Stimulated activated CD8-positive, alpha-beta memory T cell treated with anti-CD3 and anti-CD28 coated beads, Interleukin-4, amount 100 ng/mL, for 1 hour (primary cell): ENCODE measurements at places on chromosomes 3 and 15.

DNA sequence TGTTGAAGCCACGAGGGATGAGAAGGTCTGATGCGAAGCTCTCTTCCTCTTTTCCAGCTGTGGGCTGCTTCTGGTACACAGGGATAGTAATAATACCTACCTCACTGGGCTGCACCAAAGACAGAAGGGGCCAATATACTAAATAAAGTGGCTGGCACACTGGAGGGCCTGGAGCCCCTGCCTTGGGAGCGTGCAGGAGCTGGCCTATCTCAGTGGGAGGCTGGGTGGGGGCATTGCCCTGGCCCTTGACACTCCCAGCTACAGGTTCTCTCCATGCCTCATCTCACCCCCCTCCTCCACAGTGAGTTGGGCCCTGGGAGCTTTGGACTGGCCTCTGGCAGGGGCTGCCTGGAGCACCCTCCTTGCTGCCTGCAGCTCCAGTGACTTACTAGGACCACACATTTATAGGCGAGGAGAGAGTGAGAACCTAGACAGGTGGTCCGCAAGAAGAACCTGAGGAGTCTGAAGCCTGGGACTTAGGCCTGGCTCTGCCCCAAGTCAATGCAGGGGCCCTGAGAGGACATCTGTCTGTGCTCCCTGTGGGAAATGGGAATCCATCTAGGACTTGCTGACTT, 1.6 kb downstream of the NOX5 start:
- DNase-seq = no peak

GRCh38 chr3:126663750-126664149, 8.8 kb upstream of the TXNRD3 start:
- no peak for DNase-seq

- DNase-seq = no peak
Measured at GRCh38 chr3:123733805-123734526, 149.1 kb upstream of the HACD2 start.

GRCh38 chr3:18126772-18127171, 298.4 kb downstream of the SATB1 start:
- no peak for DNase-seq

GRCh38 chr15:37537802-37538201, 396.6 kb upstream of the TMCO5A start:
- DNase-seq = no peak

- DNase-seq = no peak
Measured at GRCh38 chr3:9101286-9101685, 138.0 kb upstream of the RAD18 start.

DNA sequence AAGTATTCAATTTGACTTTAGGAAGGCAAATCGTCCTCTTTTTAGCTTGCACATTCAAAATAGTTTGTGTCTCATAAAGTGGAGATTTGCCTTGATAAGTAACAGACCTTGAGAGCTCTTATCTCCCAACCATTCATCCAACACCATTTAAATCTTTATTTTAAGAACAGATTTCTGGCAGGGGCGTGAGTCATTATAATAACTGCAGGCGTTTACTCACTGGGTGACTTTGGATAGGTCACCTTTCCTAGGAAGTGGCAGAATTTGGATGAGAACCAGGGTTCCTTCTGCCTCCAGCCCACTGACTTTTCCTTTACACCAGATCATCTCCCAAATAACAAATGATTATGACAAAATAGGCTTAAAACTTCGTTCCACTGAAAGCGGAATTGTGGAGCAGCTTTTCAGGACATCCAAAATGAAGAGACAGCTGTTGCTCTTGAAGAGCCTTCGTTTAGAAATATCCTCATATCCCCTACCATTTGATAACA, 5.0 kb downstream of the LMCD1 start:
- DNase-seq = no peak

- DNase-seq = no peak
Measured at GRCh38 chr3:34056951-34057390, 258.5 kb downstream of the PDCD6IP start.

- no peak for DNase-seq
Measured at GRCh38 chr3:139267300-139268246, 76.2 kb upstream of the MRPS22 start.

DNA sequence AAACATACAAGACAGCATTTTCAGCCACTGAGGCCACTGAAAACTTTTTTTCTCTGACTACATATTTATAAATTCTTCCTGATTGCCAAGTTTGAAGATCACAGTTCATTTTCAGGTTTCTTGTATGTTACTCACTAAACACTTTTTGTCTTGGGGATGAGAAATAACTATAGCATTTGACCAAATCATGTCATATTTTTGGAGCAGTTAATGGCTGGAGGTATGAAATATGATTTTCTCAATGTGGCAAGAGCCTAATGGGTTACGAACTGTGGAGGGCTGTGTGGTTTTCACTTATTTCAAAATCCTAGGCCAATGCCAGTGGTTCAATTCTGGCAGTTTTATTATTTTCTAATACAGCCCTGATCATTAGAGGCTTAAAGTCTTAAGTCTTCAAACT, 64.4 kb downstream of the USP13 start:
- DNase-seq = no peak

- DNase-seq = no peak
Measured at GRCh38 chr3:4471907-4472306, 4.8 kb upstream of the SUMF1 start.

- no peak for DNase-seq
Measured at GRCh38 chr3:147215660-147216059, 190.7 kb downstream of the ZIC4 start.

DNA sequence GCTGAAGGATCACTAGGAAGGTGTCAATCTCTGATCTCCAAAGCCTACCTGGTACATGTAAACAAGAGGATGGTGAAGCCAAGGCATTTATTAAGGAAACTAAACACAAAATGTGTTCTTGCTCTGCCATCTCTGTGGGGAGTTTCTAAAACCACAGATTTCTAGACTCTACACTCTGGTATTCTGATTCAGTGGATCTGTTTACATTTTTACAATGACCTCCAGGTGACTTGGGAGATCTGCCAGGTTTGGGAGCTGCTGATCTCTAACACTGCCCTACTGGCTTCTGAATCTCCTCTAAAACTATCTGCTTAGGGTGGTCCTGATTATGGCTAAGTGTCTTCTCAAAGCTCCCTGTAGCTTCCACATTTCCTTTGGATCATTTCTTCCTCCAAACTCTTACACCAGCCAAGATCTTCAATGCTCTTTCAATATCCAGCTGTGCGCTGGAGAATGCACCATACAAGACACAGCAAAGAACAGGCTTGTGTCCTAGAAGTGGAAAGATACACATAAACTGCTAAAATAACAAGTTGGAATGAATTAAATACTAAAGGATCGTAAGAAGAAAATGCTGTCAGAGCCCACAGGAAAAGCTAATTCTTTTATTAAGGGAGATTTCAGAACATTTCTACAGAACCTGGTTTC, 72.7 kb downstream of the GREM1 start:
- no peak for DNase-seq

DNA sequence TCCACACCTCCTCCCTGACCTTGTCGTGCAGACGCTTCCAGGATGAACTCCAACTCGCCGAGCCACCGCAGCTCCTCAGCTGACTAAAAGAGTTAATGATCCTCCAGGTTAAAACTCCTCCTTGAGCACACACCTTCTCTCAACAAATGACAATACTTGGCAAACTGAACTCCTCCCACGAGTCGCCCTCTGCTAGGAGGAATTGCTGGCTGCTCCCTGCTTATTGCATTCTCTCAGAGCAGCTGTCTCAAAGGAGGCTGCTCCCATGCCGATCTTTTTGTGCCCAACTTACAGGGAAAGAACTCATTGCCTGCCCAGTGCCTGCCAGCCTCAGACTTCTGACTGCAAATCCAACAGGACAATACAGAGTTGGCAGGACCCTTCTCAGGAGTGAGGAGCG, at the start of gene ATP13A4:
ATP13A4 (minus strand) TSS at position 85 of the 400 bp plus-strand sequence. CDS start 96 bp downstream, outside the sequence.
- DNase-seq = no peak

GRCh38 chr15:87733541-87733941, 523.0 kb downstream of the NTRK3 start:
- no peak for DNase-seq

GRCh38 chr3:59856934-59857460, 807.2 kb upstream of the CFAP20DC start:
- DNase-seq = no peak

DNA sequence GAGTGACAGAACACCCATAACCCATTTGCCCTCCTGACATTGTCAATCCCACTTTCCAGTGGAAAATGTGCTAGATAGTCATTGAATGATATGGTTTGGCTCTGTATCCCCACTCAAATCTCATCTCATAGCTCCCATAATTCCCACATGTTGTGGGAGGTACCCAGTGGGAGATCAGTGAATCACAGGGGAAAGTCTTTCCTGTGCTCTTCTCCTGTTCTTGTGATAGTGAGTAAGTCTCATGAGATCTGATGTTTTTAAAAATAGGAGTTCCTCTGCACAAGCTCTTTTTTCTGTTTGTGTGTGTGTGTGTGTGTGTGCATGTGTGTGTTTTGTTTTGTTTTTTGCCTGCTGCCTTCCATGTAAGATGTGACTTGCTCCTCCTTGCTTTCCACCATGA, 191.7 kb downstream of the ARRDC4 start:
- no peak for DNase-seq

DNA sequence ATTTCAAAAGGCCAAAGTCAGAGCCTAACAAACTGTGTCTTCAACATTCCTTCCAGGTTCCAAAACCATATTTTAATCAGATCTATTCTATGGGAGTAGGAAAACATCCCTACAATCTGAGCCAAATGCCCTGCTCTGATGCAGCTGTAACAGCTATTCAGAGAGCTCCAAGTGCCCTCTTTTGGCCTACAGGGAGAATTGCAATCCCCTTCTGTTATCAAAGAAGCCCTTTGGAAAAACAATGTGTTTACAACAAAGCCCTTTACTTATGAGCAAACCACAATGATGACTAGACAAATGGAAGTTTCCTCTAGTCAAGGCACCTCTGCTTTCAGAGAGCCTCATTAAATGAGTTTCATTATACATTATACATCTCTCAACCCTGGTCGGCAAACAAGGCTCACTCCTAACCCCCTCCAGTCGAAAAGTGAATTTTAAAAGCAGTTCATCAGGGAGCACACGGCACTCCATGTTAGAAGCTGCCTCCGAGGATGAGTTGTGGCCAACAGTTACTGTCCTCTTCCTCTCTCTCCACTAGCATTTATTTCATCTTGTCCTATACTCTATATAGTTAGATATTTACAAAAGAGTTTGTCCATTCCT, 42.6 kb upstream of the TMCO5A start:
- no peak for DNase-seq

DNA sequence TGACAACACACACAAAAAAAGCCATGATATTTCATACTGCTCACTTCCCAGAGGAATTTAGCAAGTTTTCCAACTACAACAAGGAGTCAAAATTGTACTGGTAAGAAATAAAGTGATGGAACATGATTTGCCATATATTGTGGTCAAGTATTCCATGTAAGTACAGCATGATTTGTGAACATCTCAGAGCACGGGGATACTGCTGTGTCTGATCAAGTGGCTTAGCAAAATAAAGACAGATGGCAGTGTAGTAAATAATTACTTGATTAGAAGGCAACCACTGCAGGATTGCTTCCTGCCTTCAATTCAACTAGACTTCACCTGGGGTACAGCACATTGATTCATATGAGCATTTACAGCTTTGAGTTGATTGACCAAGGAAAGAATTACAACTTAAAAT, 51.6 kb upstream of the DUT start:
- DNase-seq = no peak

- no peak for DNase-seq
Measured at GRCh38 chr3:126419886-126420786, 25.4 kb downstream of the CFAP100 start.

DNA sequence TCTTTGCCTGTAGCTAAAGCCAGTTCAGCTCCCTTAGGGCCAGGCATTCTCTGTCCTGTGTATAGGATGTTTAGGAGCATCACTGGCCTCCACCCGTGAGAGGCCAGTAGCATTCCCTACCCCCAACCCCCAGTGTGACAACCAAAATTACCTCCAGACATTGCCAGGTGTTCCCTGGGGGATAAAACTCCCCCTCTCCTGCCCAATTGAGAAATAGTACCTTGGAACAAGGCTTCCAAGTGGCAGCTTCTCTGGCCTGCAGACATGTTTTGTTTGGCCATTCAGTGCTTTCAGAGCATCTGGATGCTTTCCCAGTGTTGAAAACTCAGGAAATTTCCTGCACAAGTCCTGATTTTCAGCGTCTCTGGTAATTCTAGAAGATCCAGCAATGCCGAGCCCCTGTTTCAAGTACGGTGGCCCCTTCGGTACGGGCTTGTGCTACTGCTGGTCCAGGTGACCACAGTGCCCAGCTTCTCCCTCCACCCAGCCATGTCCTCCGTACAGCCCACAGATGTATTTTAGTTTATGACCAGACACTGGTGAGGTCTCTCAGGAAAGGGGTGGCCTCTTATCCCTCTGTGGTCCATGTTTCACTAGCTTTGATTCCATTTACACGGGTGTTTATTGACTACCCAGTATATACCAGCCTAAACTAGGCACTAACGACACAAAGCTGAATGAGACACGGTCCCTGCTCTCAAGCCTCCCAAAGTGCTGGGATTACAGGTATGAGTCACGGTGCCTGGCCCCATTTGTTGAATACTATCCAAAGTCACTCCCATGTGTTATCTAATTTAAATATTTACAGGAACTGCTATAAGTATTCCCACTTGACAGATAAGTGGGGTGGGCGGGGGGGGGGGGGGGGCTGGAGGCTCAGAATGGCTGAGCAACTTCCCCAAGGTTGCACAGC, 125.4 kb upstream of the RAD18 start:
- DNase-seq = no peak

DNA sequence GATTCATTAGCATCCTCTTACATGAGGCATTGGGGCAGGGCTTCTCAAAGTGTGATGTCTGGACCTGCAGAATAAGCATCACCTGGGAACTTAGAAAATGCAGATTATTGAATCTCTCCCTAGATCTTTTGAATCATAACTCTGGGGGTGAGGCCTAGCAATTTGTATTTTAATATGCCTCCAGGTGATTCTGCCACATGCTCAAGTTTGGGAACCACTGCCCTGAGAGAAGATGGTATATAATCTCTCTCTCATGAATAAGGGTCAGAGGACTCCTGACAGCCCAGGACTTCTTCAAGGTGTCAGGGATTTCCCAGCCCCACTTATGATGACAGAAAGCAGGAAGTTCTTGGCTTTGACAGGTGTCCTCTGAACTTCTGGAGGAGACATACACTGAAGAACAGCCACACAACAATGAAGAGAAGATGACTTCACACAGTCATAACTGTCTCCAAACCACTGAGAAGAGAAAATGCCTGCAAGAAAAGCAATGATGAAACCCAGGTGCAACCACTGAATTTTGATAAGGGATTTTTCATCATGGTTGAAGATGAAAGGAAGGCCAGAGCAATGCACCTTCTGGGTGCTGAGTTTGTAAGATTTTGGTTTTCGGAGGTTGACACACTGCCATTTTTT, 211.9 kb upstream of the MRPL3 start:
- DNase-seq = no peak

DNA sequence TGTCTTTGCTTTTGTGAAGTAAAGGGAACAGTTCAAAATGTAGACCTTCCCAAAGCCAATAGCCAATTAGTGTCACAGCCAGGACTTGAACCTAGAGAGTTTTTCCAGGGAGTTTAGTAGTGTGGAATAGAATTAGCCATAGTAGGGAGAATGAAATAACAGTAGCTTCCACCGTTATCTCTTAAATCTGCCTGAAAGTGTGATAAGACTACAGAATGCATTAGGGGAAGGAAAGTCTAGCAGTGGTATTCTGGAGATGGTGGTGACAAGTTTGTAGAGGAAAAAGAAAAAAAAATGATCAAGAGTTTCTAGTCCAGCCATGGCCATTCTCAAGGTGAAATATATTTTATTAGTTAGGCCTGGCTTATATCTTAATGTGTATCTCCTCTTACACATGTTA, 13.8 kb downstream of the ATP11B start:
- DNase-seq = no peak

GRCh38 chr3:31937225-31937624, 43.8 kb downstream of the OSBPL10 start:
- no peak for DNase-seq
